ENCODE measurements at places on chromosomes 3 and 15.

GRCh38 chr3:142433110-142433509 lies 14.7 kb downstream of the XRN1 start:
- no peak for DNase-seq

- DNase-seq, result peak; percentile 30
Measured at GRCh38 chr3:14278799-14279625, 100.4 kb downstream of the LSM3 start.

DNA sequence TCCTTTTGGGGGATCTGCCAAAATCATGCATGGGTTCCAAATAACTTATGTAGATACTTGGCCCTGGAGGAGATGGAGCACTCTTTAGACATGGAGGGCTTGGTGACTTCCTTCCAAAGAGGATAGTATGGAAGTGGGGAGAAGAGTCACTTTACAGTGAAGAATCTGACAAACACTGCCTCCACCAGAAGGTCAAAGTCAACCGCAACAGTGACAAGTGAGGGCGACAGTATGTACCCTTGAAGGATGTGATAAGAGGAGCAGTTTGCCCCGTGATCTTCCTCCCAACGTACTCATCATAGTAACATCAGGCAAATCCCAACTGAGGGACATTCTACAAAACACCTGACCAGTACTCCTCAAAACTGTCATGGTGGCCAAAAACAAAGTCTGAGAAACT lies 62.0 kb downstream of the LMCD1 start:
- DNase-seq, result no peak

DNA sequence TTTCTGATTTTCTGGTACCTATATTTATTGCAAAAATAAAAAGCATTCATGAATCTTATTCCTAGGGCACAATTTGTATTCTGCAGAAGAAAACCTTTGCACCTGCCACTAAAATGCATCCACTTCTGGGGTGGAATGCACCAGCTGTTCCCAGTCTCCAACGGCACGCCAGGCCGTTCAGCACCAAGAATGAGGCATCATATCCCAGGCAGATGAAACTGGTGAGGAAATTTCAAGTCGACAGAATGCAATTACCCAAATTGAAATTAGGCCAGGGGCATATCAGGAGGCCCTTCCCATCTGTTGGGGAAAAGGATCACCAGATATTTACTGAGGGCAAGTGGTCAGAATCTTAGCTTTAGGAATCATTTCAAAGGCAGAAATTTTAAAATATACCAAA lies 13.6 kb upstream of the RBMS3 start:
- DNase-seq, result no peak

DNA sequence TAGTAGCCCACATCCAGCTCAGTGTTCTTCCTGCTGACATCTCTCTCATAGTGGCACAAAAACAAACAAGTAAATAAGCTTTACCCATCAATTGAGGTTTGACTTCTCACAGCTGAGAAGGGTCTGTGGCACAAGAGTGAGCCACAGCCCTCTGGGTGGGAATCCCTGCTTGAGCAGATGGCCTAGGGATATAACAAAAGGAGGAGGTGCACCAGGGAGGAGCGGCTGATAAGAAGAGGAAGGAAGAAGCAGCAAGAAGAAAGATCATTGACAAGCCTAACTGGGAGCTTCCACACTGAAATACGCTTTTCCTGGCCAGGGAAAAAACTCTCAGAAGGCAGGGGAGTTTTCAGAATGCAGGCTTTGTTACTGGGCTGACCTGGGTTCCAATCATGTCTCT lies 279.8 kb downstream of the UACA start:
- no peak for DNase-seq

- DNase-seq, result peak; percentile 55
Measured at GRCh38 chr15:28955993-28956421, 70.2 kb downstream of the APBA2 start.

Measured in NCI-H226 (cell line).